Cortex of kidney (tissue), 1 donor: ENCODE measurements at places on chromosomes 6 and 20.

GRCh38 chr6:53179961-53180651 lies 31.5 kb upstream of the GCM1 start:
- DNase-seq: no peak

- DNase-seq: no peak
These were observed 211.1 kb upstream of the PRDM1 start for GRCh38 chr6:105874835-105875626.

- DNase-seq: no peak
These were observed 9.5 kb upstream of the SNRNP48 start for GRCh38 chr6:7580537-7580926.

DNA sequence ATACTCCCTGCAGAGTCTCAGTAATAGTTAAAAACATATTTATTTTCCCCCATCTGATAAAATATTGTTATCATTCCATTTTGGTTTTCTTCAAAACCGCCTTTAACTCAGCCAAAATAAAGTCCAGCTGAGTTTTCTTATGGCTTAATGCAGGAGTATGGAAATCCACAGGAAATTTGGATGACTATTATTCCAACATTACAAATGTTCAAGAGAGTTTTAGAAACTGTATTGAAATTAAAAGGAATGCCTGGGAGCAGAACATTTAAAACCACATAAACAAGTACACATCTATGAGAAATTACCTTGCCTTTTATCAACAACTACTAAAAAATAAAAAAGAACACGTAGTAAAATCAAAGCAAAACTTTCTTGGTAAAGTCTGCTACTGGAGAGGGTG lies 45.7 kb downstream of the NCOA7 start:
- DNase-seq: no peak

DNA sequence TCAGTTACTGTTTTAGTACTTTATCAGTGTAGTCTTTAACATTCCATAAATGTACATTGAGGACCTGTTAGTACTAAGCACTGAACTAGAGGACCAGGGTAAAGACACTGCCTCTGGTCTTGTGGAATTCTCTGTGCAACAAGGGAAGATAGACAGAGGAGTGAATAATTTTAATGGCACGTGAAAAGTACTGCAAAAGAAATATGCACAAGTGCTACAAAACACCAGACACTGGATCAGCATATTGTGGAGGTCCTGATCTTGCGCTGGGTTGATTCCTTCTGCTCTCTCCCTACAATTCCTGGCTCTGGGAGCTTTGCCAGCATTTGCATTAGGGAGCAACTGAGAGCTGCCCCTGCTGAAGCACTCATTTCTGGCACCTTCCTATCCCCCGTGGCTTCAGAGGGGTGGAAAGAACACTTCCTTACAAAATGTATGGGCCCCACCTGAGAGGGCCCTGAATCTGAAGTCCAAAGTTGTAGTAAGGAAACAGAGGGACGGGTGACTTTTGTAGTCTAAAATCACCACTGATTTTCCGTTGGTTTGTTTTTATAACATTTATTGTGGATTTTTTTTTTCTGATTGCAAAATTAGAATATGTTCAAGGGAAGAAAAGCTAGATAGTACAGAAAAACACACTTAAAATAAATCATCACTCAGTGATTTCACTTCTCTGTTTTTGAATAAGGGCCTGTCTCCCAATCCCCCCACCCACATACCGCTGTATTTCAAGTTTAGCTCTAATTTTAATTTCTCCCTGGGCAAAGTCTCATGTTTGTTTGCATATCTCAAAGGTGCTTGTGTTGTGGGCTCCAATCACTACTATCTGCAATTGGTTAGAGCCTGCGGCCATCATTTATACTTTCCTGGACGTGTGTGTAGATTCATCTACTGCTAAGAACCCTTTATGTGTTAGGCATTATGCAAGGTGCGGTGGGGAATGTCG lies 4.9 kb downstream of the PKIG start:
- DNase-seq: no peak

- DNase-seq: no peak
These were observed 31.8 kb downstream of the SNX14 start for GRCh38 chr6:85561750-85562357.

GRCh38 chr20:50389808-50390684 lies 120.1 kb upstream of the PTPN1 start:
- no peak for DNase-seq

DNA sequence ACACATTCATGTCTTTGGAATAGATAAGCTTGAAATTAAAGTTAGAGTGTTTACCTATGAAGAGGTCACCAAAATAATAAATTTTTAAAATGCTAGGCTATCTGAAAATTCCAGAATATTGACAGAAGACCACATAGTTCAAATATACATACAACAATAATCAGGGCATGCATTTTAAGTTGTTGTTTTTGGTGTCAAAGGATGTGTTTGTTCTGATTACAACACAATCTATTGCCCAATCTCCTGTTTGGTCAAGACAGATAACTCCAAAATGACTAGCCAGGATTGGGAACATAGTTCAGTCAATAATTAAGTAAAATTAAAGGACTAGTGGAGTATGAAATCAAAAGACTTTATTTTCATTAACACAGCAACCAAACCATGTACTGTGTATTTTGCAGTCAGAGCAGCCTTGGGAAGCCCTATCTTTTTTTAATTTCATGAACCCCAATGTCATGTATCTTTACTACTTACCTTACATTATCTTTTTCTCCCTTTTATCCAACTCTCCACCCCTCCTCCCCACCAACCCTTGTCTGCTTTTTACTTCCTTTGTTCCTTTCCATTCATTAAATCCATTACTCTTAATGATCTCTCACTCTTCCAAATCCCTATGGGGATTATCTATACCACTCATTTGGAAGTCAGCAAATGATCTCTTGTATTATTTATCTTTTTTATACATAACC lies 111.2 kb downstream of the CDK19 start:
- DNase-seq: no peak

- DNase-seq: no peak
These were observed 7.5 kb downstream of the TP53TG5 start for GRCh38 chr20:45370571-45371160.

- DNase-seq: no peak
These were observed 21.9 kb downstream of the FAM217A start for GRCh38 chr6:4057036-4057435.

- DNase-seq: no peak
These were observed 124.7 kb upstream of the SASH1 start for GRCh38 chr6:148217921-148218320.

DNA sequence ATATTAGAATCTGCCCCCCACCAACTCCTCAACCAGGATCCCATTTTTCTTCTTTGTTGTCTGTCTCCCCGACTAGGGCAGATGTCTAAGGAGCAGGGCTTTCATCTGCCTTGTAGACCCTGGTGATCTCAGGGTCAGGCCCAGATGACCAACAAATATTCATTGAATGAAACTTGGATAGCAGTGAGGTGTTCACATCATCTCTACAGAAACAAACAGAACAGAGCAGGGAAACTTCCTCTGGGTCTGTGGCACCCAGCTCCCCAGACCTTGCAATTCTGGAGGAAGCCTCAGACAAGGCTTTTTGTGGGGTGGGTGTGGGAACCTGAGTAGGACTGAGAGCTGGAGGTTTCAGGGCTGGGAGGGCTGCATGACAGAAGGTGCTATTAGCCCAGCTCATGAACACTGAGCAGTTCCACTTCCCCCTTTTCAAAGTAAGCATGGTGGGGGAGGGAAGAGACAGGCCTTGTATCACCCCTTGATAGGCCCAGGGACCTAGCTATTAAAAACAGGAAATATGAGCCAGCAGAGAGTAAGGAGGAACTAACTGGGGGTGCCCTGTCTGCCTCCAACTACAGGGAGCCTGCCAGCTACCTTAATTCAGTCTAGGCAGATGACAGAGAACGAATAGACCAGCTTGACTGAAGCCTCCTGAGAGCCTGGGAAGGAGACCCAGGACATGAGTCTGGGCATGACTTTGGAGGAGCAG lies 37.3 kb upstream of the TOP1 start:
- DNase-seq: no peak

GRCh38 chr6:11615214-11615602 lies 77.7 kb downstream of the TMEM170B start:
- no peak for DNase-seq

DNA sequence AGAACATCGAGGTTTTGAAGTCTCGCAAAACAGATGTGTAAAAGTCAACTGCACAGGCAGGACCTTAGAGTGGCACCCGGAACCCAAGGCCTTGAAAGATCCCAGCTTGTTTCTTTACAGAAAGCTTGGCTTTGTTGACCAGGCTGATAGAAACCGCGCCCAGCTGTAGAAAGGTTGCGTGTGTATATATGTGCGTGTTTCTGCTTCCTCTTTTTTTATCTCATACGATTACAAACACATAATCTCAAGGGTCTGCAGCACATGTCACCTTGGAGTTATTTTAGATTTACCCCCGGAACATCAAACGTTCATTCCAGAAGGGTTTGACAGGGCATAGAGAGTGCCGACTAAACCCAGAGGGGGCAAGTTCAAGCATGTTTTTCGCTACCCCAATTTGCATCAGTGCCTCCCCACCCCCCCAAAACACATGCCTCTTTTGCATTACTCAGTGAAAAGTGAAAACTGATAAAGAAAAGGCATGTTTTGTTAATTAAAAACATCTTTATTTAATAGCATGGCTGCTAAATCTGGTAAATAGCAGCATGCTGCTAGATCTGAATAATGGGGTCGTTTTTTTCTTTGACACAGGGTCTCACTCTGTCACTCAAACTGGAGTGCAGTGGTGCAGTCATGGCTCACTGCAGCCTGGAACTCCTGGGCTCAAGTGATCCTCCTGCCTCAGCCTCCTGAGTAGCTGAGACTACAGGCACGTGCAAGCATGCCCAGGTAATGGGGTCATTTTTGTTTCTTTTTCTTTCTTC lies 33.2 kb upstream of the NCOA3 start:
- DNase-seq: no peak

- no peak for DNase-seq
These were observed 137.9 kb downstream of the DLL1 start for GRCh38 chr6:170152989-170153388.

GRCh38 chr6:12546410-12547002 lies 170.1 kb upstream of the PHACTR1 start:
- no peak for DNase-seq

DNA sequence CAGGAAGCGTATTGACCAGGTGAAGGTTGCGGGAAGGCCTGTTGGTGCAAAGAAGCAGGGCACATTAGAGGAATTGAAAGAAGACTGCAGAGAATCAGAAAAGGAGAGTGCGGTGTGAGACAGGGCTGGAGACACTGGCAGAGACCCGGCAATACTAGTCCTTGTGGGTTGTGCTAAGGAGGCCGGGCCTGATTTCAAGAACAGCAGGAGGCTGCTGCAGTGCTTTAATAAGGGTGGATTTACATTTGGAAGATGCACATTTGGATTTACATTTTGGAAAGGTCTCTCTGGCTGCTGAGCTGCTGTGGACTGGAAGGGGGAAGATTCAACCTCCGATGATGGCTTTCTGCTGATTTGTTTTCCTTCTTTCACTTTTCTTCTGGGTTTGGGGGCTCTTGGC lies 167.8 kb downstream of the SLC24A3 start:
- no peak for DNase-seq

- no peak for DNase-seq
These were observed 641.1 kb downstream of the RNF144B start for GRCh38 chr6:19028201-19028600.

GRCh38 chr20:59104831-59105230 lies 58.8 kb upstream of the ZNF831 start:
- no peak for DNase-seq

- DNase-seq: no peak
These were observed 308.3 kb downstream of the CDH4 start for GRCh38 chr20:61560361-61560853.

DNA sequence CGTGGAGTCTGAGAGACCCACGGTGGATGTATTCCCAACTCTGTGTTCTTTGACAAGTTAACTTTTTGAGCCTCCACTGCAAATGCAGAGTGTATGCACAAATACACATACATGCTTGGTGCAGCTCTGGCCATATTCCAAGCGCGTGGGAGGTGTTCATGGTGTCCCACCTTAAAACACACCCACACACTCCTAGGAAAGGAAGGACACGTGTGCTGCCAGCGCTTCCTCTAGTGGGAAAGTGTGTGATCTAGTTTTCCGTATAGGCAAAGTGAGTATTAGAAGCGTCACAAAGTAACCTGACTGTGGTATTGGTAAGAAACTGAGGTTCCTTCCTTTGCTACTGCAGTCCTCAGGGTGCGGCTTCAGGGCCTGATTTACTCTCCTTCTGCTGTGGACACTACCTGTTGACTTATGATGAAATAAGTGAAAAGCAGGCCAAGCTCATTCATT lies 36.0 kb upstream of the MPC1 start:
- DNase-seq: no peak

GRCh38 chr6:38021571-38021970 lies 202.0 kb downstream of the ZFAND3 start:
- no peak for DNase-seq

DNA sequence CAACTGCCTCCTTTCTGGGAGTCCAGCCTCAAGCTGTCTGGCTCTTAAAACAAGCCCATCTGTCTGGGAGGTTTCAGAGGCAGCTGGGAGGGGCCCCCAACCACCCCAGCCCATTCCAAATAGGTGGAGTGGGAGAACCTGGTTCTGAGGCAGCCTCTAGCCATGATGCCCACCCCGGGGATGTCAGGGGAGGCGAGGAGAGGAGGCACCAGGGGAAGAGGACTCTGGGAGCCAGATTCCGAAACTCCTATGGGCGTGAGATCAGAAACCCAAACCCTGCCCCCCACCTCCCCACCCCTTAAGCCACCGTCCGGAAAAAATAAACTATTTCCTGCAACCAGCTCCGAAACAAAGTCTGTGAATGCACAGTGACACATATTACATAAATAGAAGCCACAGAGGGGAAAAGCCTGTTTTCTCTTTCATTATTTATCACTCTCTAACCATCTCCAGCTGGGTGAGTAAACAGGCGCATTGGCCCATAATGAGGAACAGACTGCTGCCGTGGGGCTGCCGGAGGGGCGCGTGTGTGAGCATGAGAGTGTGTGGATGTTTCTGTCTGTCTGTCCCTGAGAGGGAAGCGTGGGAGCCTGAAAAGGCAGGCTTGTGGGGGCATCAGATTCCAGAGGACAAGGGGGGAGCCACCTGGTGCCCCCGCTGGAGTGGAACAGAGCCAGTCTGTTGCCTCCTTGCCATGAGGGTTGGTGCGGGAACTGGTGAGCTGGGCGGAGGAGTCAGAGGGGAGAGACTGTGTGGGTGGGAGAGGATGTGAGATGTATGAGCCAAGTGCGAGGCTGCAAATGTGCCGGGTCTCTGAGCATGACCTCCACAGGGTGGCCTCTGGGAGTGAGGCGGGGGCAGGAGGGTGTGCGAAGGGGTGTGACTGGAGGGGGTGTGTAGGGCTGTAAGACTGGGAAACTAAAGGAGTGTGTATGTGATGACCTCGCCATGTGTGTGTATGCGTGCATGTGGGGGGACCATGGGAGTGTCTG lies 14.3 kb upstream of the FOXP4 start:
- no peak for DNase-seq

DNA sequence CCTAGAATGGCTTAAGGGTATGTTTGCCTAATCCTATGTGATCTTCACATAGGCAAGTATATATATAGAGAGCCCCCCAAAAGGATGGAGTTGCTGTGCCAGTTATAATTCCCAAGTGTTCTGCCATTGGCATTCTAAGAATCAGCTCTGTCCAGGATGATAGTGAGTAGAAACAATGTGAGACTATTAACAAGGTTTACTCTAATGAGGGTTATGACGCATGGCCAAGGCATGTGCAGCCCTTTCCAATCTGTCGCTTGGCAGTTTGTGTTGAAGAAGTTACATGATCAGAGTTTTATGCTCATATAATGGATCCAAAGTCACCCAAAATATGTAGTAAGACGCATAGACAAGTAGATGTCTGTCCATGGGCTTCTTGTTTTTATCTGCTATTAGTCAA lies 33.6 kb downstream of the VGLL2 start:
- DNase-seq: no peak

- DNase-seq: no peak
These were observed 137.7 kb upstream of the HEY2 start for GRCh38 chr6:125611573-125612344.
